NCI-H2107 (cell line): ENCODE measurements at places on chromosomes 16 and 17.
A peak's percentile ranks its signal among the peaks of the same experiment; 100 is the strongest.

- DNase-seq = no peak
Observed at GRCh38 chr16:52251495-52251894, 295.4 kb downstream of the TOX3 start.

DNA sequence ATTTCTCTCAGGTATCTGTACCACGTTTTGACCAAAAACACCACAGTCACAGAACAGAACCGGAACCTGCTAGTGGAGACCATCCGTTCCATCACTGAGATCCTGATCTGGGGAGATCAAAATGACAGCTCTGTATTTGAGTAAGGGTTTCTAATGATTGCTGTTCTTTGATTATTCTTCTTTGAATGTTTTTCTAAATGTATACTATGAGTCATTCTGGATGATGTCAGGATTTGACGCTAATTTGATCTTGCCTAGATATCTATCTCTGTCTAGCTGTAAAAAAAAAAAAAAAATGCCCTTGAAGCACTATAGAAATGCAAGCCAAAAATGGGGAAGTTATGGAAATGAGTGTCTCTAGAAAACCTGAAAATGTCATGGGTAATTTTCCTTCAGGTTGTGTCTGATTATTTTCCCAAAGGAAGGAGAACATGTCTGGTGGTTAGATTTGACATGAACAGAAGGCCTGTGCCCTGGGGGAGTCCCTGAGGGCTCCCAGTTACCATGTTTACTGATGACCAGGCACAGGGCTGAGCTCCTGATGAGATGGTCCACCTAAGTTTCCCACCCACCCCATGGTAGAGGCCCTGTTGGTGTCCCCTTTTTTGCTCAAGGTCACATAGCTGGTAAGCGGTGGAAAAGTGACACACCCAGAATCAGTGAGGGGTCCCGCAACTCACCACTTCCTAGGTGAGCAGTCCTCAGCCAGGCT is 13.6 kb downstream of the CLEC16A start:
- no peak for DNase-seq

- DNase-seq = no peak
Observed at GRCh38 chr17:63249256-63250004, 196.7 kb downstream of the CYB561 start.

- peak; percentile 84 for DNase-seq
Observed at GRCh38 chr16:68202091-68202519, 33.8 kb downstream of the ESRP2 start.

- DNase-seq = no peak
Observed at GRCh38 chr16:54806378-54806777, 124.3 kb upstream of the IRX5 start.

DNA sequence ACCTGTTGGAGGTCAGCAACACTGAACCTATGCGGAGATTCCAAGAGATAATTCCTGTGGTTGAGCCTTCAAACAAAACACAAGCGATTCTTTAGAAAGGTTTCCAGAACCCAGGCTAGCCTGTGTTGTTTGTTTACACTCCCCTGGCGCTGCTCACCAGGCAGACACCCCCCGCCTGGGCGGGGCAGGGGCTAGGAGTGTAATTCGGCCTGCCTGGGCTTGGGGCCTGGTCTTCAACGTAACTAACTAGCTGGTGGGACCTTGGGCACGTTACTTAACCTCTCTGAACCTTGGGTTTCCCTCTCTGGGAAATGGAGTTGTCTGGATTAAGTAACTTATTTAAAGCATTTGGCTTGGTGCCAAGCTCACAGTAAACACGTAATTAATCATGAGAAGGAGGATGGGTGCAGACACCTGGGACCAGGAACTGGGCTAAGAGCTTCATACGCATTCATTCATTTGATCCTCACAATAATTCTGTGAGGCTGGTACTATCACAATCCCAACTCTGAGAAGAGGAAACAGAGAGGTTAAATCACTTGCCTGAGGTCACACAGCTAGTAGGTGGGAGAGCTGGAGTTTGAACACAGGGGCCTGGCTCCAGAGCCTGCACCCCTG is 7.6 kb upstream of the ARHGAP27 start:
- DNase-seq = no peak

DNA sequence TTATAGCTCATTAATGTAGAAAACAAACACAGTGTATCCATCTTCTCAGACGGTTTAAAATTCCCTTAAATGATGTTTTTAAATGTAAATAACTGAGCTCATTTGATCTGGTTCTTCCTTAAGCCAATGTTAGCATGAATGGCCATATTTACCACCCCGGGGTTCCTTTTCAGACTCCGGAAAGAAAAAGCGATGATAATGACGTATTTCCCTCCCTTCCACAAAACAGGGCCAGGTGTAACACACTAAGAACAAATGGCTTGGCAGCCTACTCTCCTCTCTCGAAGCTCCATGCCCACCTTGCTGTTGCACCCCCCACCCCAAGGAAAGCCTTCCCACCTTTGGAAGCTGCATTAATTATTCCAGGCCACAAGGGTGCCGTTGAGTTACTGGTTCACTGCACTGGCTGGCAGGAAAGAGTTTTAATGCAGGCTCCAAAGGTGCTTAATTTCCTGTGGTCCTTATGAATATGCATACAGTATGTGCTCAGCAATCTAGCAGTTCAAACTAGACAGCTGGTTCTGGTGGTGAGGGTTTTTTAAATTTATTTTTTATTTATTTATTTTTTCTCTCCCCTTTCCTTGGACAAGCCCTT is 378.9 kb downstream of the WWOX start:
- peak; percentile 18 for DNase-seq
